ENCODE measurements at places on chromosomes 2 and 18. TPM values are rescaled to one million over a fixed set of nuclear protein-coding genes. Genes with fewer than 3 reads are reported as not detected.

SPP2 gene
- total RNA-seq = not detected

FKBP1B gene
- total RNA-seq = 11.8 TPM

NDC80 gene
- 6.8 TPM for total RNA-seq

PRKAG3 gene
- not detected for total RNA-seq

CNTNAP5 gene
- not detected for total RNA-seq

GRCh38 chr2:100817388-100817985 is 2.5 kb upstream of the NPAS2 start:
- H3K4me3 ChIP-seq = no peak overlapping the region
- no peaks in the 10 kb centered on the region for H3K4me1 ChIP-seq
- no peaks in the 10 kb centered on the region for H3K27me3 ChIP-seq
- DNase-seq = no peak
- H3K27ac ChIP-seq = no peak overlapping the region
- H3K36me3 ChIP-seq = no peaks in the 10 kb centered on the region

- H3K4me3 ChIP-seq = no peak overlapping the region
- H3K27me3 ChIP-seq = no peaks in the 10 kb centered on the region
- no peaks in the 10 kb centered on the region for H3K36me3 ChIP-seq
- H3K27ac ChIP-seq = no peak overlapping the region
- DNase-seq = no peak
These were observed 18.4 kb upstream of the PIEZO2 start for GRCh38 chr18:11167778-11168177.

DNA sequence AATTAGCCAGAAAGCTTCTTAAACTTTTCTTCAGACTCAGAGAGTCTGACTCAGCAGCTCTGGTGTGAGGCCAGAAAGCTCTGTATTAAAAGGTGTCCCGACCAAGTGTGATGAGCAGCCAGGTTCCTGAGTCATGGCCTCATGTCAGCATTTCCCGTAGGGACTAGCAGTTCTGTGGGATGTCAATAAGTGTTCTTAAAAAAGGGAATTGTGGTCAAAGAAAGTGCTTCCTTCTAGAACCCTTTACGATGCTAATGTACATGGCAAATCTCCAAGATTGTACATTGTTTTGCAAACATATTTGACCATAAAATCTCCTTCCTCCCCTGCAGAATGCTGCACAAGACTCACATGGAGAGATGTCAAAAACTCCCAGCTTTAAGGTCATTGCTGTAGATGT is 80.1 kb downstream of the PLA2R1 start:
- no peak overlapping the region for H3K27ac ChIP-seq
- H3K4me1 ChIP-seq = no peaks in the 10 kb centered on the region
- no peaks in the 10 kb centered on the region for H3K27me3 ChIP-seq
- H3K4me3 ChIP-seq = no peak overlapping the region
- no peak for DNase-seq

- no peak overlapping the region for H3K27ac ChIP-seq
- H3K4me1 ChIP-seq = no peaks in the 10 kb centered on the region
- H3K36me3 ChIP-seq = no peaks in the 10 kb centered on the region
These were observed 1481.1 kb upstream of the ACVR2A start for GRCh38 chr2:146363731-146364130.

DNA sequence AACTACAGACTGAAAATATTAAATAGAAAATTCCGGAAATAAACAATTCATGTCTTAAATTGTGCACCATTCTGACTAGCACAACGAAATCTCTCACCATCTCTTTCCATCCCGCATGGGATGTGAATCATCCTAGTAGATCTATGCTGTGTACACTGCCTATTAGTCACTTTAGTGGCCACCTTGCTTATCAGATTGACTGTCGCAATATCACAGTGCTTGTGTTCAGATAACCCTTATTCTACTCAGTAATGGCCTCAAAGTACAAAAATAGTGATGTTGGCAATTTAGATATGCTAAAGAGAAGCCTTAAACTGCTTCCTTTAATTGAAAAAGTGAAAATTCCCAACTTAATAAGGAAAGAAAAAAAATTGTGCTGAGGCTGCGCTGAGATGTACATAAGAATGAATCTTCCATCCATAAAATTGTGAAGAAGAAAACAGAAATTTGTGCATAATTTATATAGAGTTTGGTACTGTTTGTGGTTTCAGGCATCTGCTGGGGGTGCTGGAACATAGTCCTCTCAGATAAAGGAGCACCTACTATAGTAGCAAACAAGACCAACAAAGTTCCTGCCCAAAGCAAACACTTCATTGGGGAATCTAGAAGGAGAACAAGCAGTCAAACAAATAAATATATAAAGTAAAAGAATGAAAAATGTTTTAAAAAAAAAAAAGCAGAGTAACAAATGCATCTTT is 12.0 kb downstream of the PSMD1 start:
- no peak overlapping the region for H3K4me3 ChIP-seq
- DNase-seq = no peak
- H3K4me1 ChIP-seq = no peaks in the 10 kb centered on the region

- no peaks in the 10 kb centered on the region for H3K27me3 ChIP-seq
- no peak overlapping the region for H3K27ac ChIP-seq
- H3K4me3 ChIP-seq = no peak overlapping the region
- no peak for DNase-seq
- H3K36me3 ChIP-seq = no peaks in the 10 kb centered on the region
These were observed 99.1 kb upstream of the MC4R start for GRCh38 chr18:60471652-60472051.

DNA sequence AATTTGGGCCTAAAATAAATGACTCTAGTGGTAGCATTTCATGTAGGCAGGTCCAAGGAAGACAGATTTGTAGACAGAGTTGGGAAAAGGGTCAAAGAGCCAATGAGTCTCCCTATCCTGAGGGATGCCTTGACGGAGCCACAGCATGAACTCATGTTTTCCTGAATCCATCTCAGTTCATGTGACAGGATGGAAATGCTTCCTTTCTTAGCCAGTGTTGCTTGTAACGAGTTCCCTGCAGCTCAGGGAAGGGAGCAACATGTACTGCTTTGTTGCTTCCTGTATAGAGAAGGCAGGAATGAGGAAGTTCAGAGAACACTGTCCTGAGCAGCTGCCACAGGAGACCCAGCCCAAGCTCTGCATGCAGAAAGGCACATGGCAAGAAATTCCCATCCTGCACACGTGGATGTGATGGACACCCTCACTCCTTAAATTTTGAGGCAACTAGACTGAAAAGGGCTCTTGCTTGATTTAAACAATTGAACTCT is 27.9 kb downstream of the TMEM17 start:
- peak; percentile 32 for DNase-seq
- H3K36me3 ChIP-seq = no peaks in the 10 kb centered on the region
- no peaks in the 10 kb centered on the region for H3K4me1 ChIP-seq
- H3K4me3 ChIP-seq = no peak overlapping the region

Measured in colonic mucosa (tissue), 4 donors.